ENCODE measurements at places on chromosomes 2 and 18.

DNA sequence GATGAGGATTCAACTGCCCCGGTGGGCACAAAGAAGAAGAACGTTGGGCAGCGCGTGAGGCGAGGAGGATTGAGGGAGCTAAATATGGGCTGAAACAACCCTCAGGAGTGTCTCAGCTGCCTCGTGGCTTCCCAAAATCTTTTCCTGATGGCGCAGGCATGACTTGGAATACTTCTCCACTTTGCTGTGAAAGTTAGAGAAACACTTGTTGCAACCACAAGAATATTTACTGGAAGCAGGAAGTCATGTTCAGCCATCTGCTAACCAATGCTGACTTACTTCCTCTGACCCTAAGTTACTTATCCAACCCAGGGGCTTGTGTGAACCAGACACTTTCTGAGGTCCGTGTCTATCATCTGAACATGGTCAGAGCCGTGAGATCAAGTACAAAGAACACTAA, 148.8 kb downstream of the ARL4C start:
- peak; percentile 1 for DNase-seq

DNA sequence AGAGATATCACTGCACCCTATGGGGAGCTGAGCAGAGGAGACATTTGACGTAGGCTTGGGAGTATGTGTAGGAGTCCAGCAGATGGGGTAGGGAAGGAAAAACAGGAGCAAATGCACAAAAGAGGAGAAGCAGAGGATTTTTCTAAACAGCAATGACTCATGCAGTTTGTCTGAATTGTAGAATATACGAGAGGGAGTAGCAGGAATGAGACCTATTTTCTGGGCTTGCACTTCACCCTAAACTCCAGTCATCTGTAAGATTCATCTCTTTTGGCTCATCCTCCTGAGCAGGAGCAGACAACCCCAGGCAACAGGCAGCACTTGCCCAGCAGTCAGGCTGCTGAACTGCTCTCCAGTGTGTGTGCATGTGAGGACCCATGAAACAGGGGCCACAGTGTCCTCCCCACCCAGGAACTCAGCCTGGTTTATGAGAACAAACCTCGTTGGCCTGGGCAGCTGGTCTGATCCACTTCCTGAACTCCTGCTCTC, 100.2 kb upstream of the CDC42EP3 start:
- DNase-seq = no peak

- DNase-seq = peak; percentile 56
Measured at GRCh38 chr2:3728104-3729054, 25.0 kb downstream of the DCDC2C start.

DNA sequence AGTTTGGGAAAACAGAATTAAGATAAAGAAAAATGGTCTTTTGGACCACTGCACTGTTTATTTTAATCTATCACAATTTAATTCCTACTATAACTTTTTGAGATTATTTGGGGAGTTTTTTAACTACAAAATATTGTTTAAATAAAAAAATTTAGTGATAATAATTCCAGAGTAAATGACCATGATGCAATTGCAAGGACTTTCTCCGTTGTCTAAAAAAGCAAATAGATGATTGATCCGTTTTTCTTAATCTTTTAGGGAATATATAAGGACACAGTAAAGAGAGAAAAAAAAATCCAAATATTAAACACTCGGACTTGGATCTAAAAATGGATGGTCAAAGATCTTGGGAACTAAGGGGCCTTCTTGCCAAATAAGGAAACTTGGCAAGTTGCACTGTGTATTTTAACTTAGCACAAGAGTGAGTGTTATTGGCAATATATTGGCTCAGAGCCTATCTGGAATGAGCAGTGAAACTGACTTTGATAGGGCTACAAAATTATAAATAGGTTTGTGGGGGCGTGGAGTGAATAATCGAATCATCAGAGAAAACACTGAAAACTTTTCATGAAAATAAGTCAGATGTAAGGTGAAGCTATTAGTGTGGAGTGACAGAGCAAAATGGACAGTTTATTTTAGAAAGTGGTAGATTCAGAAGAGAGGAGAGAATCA, 2.0 kb downstream of the MAP3K20 start:
- no peak for DNase-seq

GRCh38 chr2:138522556-138522955, 21.0 kb downstream of the SPOPL start:
- DNase-seq = no peak

DNA sequence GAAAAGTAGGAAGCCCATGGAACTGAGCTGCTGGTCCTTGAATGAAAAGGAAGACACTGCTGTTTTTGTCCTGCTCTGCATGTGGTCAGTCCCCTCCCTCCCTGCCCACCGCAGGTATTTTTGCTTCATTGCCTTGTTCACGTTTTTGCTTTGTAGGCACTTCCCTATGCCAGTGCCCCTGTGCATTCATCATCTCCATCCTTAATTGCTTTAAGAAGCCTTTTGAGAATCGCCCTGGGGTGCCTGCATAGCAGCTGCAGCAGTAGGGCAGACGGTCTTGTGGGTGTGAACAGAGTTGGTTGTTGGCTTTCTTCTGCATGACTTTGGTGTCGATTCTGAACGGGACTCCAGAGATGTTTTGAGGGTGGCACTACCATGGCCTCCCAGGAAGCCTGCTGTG, 97.0 kb downstream of the CABLES1 start:
- DNase-seq = peak; percentile 31

GRCh38 chr2:54618646-54619565, 104.6 kb upstream of the EML6 start:
- no peak for DNase-seq

GRCh38 chr2:214591366-214591765, 180.5 kb downstream of the VWC2L start:
- DNase-seq = peak; percentile 6

- no peak for DNase-seq
Measured at GRCh38 chr2:101793277-101793969, 95.9 kb downstream of the MAP4K4 start.

GRCh38 chr2:218727502-218728165, 17.0 kb downstream of the TTLL4 start:
- peak; percentile 66 for DNase-seq

DNA sequence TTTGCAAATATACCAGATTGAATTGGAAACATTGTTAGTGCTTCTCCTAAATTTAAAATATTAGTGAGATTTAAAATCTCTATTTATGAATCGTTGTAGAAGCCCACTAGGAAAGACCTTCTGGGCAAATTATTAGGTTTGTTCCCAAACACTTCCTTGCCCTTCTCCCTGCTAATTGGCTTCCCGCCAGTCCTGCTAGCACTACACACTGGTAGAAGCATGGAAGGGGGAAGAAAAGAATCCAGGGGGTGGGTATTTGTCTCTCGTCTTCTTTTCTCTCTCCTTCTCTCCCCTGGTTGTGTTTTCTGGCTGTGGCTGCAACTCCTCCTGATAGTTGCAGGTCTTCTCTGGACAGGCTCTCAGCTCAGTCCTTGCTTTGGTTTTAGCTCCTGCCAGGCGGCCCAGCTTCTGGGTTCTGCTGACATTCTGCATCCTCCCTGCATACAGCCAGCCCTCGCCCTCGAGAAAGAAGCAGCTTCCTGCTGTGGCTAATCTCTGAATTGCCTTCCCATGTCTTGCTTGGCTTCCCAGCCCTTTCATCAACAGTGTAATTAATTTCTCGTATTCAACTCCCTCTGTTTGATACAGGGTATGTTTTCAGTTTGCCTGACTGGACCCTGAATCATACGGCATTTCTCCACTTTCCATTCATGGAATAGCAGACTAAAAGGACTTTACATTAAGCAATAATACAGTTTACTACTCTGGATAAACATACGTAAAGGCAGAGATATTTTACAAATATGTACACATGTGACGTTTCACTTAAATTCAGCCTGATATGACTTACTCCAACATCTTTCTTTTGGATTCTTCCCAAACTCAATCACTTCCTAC, 6.9 kb upstream of the PARD3B start:
- DNase-seq = no peak

GRCh38 chr2:9638532-9638931, 7.7 kb upstream of the YWHAQ start:
- DNase-seq = no peak

- DNase-seq = no peak
Measured at GRCh38 chr18:79601234-79601633, 78.4 kb upstream of the CTDP1 start.

- no peak for DNase-seq
Measured at GRCh38 chr18:12305930-12306629, 2.0 kb upstream of the TUBB6 start.

- DNase-seq = peak; percentile 44
Measured at GRCh38 chr18:48030616-48031480, 100.4 kb upstream of the SMAD2 start.

GRCh38 chr18:25251068-25251467, 100.9 kb downstream of the ZNF521 start:
- no peak for DNase-seq

- DNase-seq = no peak
Measured at GRCh38 chr18:73296686-73297085, 428.9 kb upstream of the NETO1 start.

GRCh38 chr18:56712761-56713160, 61.6 kb downstream of the WDR7 start:
- DNase-seq = no peak

DNA sequence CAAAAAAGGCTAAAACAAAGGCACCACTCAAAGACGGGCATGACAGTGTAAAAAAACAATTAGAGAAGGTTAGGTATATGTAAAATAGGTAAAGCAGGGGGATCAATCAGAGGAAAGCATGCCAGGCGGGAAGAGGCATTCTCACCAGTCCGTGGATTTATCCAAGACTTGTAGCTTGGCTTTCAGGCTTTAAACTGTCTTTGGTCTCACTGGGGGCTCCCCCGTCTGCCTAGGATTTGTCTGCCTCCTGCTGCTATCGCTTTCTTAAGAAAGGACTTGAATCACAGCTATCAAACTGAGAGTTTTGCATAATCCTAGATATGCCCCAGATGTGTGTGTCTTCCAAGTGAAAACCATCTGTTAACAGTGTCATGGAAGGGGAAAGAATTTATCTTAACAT, 11.1 kb upstream of the GORASP2 start:
- no peak for DNase-seq

DNA sequence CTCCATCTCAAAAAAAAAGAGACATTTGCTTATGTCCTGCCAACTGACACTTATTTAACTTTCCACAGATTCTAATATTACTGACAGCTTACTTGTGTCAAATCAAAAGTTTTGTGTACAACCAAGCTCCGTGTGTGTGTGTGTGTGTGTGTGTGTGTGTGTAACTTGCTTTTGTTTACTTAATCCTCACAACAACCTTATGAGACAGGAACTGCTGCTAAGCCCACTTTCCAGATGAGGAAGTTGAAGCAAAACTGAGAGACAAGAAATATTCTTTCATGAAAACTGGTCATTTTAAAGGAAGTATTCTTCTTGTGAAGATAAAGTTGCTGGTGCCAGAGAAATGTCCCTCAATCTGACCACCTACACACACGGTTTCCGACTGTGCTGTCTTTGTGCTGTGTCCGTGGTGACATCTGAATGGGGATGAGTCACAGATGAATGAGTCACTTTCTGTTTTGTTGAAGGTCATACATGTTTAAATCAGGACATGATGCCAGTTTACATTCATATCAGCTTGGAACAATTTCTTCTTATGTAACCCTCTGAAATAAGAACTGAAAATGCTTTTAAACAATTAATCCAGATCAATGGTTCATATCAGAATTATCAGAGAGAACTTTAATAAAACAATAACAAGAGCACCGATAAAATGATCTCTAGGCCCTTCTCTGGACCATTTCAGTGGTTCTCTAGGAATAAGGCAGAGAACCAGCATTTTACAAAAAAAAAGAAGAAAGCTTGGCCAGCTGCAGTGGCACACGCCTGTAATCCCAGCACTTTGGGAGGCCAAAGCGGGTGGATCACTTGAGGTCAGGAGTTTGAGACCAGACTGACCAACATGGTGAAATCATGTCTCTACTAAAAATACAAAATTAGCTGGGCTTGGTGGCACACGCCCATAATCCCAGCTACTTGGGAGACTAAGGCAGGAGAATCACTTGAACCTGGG, 95.5 kb downstream of the THNSL2 start:
- peak; percentile 2 for DNase-seq

- no peak for DNase-seq
Measured at GRCh38 chr2:197461057-197461456, 7.7 kb downstream of the COQ10B start.

GRCh38 chr18:51133580-51134160, 63.8 kb downstream of the MEX3C start:
- no peak for DNase-seq

- no peak for DNase-seq
Measured at GRCh38 chr2:84451579-84451978, 7.5 kb downstream of the SUCLG1 start.
